ENCODE measurements at places on chromosomes 5 and 9.
A peak's percentile ranks its signal among the peaks of the same experiment; 100 is the strongest.

DNA sequence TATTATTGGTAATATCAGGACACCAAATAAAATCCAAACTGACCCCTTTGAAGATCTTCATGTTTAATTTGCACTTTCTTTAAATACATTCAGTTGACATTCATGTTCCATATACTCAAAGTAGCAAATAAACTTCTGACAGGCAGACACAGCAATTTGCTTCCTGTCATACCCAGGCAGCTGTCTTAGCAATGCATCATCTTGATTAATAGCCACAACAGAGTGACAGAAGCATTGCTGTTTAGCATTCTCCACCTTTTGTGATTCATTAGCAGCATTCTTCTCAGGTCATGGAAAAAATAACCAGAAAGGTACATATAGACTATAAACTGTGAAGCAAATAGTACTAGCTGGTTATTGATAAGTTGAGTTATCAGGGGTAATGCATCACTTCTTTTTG lies 366.8 kb downstream of the CYLC2 start:
- DNase-seq, result no peak

DNA sequence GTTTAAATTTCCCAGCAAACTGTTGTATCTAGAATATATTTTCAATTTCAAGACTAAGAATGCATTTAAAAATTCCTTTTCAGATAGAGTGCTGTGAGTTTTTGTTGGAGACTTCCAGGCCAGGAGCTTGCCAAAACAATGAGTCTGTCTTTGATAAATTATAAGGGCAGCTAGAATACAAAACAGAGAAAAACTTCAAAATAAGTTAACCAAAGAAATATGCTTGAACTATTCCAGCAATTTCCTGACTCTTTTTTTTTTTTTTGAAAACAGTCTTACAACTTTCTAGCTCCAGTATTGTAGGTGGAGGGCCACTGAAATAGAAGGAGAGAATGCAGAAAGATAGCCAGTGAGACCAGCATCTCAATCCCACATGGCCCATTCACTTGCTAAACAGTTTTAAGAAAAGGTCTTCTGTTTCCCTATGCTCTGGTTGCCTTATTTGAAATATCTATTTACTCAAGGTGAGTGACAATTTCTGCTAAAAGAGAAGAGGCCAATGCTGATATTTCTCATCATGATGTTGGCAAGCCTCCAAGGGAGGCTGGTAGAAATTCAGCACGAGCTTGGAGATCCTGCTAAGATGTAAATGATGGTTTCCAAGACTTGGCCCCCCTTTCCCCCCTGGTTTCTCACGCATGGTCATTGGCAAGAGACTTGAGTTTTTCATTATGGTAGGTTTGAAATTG lies 103.2 kb downstream of the USP20 start:
- DNase-seq, result peak; percentile 79

GRCh38 chr9:14362175-14362574 lies 48.2 kb upstream of the NFIB start:
- DNase-seq, result no peak

DNA sequence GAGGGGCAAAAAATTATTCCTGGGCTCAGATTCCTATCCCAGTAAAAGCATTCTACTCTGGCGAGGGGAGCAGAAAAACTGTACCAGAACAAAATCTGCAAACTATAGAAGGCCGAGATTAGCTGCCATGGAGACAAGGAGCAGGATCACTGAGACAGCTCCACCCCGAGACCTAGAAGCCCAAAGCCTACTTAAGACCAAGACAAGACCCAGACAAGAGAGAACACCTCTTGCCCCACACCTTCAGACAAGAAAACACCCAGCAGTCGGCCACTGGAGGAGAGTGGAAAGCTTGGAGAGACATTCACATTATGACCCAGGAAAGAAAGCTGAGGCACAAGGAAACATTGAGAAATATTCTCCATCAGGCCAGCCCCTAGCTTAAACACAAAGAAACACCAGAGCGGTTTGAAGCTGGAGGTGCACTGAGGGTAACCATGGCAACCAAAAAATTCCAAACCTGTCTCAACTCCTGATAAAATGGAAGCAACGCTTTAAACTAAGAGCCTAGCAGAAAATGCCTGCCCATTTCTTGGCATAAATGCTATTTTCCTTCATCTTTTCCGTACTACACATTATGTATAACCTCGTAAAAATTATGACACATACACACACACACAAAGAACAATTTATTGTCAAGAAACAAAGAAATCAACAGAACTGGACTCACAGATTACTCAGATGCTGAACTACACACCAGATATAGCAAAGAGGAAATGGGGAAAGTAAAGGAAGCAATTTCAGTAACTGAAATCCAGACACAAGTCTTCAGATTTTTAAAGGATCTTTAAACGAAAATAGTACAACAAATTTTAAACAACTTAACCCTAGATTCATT lies 53.8 kb upstream of the FTMT start:
- DNase-seq, result peak; percentile 48

DNA sequence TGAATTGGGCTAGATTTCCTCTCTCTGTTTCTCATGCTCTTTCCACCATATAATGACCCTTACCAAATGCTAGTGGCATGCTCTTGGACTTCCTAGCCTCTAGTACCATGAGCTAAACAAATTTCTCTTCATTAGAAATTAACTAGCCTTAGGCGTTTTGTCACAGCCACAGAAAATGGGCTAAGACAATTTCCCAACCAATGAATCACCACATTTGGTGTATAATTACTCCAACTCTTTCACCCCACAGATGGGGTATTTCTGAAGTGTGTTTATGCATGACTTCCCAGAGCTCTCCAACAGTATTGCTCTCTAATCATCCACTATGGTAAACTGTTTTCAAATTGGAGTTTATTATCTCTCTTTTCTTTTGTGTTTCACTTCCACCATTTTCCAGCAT lies 1041.1 kb upstream of the COX7C start:
- DNase-seq, result no peak

DNA sequence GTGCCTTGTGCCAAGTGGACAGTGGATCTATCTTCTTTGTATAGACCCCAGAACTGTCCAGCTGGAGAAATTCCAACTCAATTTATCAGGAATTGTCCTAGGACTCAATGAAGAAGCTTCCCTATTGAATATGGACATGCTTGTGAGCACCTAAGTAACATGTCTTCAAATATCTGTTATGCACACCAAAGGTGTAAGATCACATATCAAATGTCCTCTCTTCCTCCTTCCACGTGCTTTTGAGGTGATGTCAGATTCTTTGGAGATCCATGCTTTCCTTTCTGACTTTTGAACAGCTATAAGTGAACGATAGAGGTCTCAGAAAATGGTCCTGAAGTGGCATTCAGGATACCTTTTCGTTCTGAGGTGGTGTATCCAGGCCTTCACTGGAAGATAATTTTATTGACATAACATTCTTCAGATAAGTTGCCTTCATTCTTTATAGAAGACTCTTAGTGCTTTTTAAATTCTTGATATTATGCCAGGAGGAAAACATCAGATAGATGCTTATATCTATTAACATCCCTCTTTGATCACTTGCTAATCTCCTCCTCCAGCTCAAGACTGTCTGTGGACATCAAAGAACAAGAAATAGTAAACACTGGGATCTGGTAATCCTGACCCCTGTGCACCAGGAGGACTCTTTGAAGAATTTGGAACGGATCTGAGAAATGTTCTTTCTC lies 246.4 kb downstream of the SMARCA2 start:
- DNase-seq, result no peak

GRCh38 chr9:21568484-21568883 lies 86.4 kb upstream of the IFNE start:
- DNase-seq, result no peak

DNA sequence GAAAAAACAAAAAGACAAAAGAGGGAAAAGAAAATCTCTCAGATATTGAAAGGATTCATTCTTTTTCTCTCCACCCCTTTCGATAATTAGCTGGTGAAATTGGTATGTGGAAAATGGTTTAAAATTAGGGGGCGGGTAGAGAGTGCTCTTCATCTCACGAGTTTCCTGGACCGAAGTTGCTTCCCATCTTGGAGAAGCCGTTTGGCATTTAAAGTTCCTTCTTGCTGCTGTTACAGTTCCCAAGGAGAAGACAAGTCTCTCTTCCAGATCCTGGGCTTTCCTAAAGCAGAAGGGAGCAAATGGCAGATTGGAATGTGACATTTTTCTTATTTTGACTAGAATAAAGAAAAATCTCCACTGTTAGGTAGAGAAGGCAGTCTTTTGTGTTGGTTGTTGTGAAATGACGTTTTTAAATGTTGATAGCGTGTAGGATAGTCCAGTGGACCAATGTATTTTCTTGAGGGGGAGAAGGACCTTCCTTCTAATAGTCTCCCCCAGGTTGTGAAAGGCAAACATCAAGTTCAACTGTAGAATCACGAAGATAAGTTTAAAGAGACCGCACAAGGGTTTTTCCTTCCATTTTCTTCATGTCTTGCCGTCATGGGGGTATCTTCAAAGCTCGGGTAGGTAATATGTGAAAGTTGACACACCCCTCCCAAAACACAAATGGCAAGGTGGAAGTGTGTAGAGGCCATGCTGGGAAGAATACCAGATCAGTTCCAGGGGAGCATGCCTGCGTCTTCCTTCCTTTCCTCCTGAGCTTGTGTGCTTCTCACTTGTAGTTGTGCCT lies 77.5 kb downstream of the EHMT1 start:
- no peak for DNase-seq

DNA sequence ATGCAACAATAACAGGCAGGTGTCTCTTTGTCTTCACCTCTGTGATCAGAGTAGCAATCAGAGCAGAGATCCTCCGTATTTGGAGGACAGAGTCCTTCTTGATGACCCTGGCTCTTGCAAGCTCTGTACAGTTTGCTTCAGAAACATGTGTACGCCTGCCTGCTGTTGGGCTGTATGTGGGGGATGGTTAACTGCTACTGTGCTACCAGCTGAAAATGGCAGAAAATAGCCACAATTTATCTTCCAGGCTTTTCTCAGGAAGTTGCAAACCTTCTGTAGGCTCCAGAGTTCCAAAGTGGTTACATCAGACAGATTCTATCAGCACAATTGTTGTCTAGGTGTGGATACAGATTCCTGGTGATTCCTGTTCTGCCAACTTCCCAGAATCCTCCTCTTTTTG lies 35.5 kb downstream of the DDX46 start:
- no peak for DNase-seq

- DNase-seq, result no peak
These were observed 71.5 kb downstream of the GADD45G start for GRCh38 chr9:89676281-89676680.

DNA sequence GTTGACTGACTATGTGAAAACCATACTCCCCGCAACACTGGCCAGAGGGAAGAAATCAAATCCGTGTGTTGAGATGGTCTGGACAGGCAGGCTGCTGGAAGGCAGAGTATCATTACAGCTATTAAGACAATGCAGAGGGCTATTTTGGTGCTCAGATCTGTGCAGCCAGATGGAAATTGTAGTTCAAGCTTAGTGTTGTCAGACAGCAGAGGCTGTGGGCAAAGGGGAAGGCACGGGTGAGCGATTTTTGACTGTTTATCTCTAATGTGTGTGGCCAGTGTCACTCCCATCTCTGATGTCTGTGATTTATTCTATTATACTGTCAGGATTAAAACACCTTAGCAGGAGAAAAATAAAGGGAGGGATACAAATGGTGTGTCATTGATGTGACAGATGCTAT lies 984.4 kb upstream of the WWC1 start:
- no peak for DNase-seq

GRCh38 chr9:128106940-128107467 lies 20.5 kb downstream of the PTGES2 start:
- no peak for DNase-seq

GRCh38 chr9:133167769-133168168 lies 4.1 kb upstream of the GBGT1 start:
- no peak for DNase-seq

GRCh38 chr9:115202181-115202580 lies 84.2 kb upstream of the TNC start:
- DNase-seq, result no peak

- DNase-seq, result no peak
These were observed 2.3 kb downstream of the UQCRQ start for GRCh38 chr5:132868754-132869153.

- no peak for DNase-seq
These were observed 596 bp downstream of the ENTREP1 start for GRCh38 chr9:69325409-69326212.

DNA sequence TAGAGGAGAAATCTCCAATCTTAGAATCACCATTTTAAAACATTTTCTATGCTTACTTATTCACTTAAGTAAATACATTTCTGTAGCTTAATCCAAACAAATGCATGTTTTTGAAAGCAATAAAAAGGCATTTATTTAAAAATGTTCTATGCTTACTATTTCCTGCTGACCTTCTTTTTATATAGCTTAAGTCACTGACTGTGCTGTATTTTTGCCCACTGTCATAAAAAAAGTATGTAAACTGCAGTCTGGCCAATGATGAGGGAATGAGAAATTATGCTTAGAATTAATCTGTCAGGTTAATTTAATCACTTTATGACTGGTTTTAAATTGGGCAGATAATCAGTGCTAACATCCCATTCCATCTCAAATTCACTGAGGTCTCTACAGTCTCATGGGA lies 20.1 kb downstream of the NUDT12 start:
- DNase-seq, result no peak

GRCh38 chr5:132664696-132665209 lies 6.8 kb downstream of the IL13 start:
- no peak for DNase-seq

- no peak for DNase-seq
These were observed 7.4 kb downstream of the ZBTB26 start for GRCh38 chr9:122923947-122924346.

- DNase-seq, result no peak
These were observed 589.4 kb upstream of the FAM174A start for GRCh38 chr5:99945478-99946442.

DNA sequence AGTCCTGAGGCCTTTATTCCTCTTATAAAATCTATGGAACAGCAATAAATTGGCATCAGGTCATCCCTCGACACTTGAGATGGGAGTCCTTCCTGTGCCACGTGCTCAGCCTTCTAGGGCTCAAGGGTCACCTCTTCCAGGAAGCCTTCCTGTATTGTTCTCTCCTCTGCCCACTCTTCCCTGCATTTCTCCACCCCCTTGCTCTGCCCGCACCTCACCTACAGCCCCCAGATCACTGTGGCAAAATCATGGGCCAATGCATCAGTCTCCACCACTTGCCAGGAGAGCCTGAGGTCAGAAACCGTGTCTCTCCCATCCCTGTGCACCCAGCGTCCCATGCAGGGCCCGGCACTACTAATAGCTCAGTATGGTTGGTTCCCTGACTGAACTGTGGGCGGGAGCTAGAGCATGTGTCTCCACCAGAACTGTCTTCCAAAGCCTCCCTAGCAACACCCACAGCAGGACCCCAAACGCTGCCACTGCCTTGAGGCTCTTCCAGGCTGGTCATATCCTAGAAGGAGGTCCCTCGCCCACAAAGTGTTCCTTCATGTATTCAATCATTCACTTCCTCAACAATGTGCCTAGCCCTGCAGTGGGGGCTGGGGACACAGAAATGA lies 13.5 kb downstream of the DUSP1 start:
- no peak for DNase-seq

GRCh38 chr9:26234865-26235264 lies 556.6 kb upstream of the TUSC1 start:
- no peak for DNase-seq

- no peak for DNase-seq
These were observed 63.3 kb upstream of the DAPK1 start for GRCh38 chr9:87434366-87434765.

GRCh38 chr5:67815455-67816391 lies 399.8 kb upstream of the PIK3R1 start:
- no peak for DNase-seq
